OCI-LY7 (cell line): ENCODE measurements at places on chromosomes 1 and 21.

GRCh38 chr21:45516071-45516670 lies 26.1 kb downstream of the SLC19A1 start:
- no peak for DNase-seq

GRCh38 chr1:114558544-114558943 lies 22.9 kb downstream of the BCAS2 start:
- peak; percentile 57 for DNase-seq

DNA sequence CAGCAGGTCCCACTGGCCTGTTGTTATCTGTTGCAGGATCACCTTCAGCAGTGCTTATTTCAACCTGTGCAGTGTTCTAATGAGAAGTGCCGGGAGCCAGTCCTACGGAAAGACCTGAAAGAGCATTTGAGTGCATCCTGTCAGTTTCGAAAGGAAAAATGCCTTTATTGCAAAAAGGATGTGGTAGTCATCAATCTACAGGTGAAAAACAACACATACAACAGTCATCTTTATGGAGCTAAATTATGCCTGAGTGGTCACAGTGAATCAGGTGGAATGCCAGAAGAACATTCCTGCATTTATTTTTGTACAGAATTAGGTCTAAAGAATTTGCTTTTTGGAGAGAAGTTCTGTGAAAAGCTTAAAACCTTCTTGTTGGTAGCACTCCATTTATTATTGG lies 33.2 kb downstream of the TRAF5 start:
- DNase-seq: no peak

- DNase-seq: no peak
Measured at GRCh38 chr1:3084154-3084553, 15.2 kb downstream of the PRDM16 start.

GRCh38 chr1:183195142-183195574 lies 9.1 kb downstream of the LAMC2 start:
- DNase-seq: no peak

DNA sequence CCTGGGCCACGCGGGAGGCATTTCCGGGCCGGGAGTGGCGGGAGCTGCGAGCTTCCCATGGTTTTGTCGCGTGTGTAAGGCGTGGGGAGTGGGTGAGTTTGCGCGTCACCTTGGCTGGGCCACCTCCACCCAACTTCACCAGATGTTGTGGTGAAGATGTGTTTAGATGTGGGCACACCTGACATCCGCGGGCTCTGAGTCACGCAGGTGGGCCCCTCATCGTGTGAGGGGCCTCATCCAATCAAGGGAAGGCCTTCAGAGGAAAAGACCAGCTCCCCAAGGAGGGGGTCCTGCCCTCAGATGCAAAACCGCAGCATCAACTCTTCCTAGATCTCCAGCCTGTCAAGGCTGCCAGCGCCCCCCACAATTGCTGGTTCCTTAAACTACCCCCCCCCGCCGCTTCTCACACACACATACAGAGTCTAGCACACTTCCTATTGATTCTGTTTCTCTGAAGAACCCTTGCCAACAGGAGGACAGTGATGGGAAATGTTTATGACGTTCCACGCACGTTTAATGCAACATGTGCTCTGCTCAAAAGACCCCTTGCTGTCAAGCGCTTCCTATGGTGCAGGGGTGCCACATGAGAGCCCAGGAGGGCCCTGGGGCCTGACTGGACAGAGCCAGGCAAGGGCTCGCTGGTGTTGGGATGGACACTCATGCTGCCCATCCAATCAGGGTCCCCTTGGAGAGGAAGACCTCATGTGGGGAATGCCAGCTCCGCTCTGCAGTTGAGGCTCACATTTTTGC lies 11.9 kb downstream of the ACTRT2 start:
- no peak for DNase-seq

- no peak for DNase-seq
Measured at GRCh38 chr1:64095832-64096231, 107.6 kb upstream of the UBE2U start.

DNA sequence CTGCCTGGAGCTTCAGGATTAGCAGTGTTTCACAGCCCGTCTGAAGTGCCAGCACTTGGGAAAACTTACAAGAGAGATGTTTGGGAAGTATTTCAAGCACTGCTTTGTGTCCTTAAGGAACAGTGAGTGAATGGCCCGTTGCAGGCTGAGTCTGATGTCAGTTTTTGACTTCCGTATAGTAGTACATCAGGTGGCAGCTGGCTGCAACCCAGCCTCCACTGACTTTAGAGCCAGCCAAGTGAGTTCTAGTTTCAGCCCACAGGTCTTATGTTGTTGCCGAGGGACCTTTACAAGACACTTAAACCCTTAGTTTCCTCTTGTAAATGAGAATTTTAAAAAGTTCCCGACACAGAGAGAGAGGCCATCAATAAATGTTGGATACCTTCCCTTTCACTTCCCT lies 35.0 kb downstream of the UCK2 start:
- peak; percentile 27 for DNase-seq

GRCh38 chr1:84889437-84889836 lies 3.6 kb downstream of the LPAR3 start:
- no peak for DNase-seq

DNA sequence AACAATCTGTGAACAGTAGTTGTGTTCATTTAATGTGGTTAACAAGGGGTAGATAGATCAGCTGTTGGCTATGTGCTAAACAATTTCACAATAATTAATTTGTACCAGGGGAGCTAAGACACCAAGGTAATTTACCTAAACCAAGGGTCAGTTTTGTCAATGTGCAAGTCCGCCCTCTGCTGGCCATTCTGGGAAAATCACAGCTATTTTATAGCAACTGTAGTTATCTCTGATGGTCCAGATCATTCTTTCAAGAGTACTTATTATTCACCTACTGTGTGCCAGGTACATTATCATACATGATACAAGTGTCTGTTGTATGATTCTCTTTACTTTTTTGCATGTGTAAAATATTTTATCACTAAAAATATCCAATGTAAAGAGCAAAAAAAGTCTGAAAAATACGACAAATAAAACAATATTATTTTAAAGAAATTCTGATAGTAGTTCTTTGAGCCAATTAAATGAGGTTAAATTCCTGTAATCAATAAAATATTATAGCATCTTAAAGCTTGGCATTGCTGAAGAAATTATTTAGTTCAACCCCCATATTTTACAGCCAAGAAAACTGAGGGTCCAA lies 312.3 kb upstream of the FAM78B start:
- peak; percentile 54 for DNase-seq

DNA sequence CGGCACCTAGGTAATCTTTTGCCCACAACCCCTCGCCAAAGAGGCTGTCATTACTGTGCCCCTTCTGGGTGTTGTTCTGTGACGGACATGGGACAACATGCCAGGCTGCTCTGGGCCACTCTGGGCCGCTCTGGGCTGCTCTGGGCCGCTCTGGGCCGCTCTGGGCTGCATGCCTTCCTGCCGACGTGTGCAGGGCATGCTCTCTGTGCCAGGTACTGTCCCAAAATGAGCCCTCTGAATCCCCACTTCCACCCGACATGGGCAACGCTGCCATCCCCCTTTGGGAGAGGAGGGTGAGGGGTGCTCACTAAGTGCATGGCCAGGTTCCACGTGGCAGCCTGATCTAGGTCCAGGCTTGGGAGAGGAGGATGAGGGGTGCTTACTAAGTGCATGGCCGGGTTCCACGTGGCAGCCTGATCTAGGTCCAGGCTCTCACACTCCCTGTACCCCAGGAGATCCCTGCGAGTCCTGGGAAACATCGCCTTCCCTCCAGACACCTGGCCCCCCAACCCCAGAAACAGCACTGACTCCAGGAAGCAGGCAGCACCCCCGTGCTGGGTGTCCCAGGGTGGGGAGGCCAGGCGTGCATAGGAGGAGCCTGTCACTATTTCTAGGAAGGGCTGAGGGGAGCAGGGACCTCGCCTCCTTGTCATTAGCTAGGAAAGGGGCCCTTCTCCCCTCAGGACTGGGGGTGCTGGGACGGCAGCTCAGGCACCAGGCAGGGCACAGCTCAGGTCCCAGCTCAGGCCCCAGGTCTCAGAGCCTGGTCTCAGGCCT lies 16.5 kb downstream of the TTC34 start:
- no peak for DNase-seq

DNA sequence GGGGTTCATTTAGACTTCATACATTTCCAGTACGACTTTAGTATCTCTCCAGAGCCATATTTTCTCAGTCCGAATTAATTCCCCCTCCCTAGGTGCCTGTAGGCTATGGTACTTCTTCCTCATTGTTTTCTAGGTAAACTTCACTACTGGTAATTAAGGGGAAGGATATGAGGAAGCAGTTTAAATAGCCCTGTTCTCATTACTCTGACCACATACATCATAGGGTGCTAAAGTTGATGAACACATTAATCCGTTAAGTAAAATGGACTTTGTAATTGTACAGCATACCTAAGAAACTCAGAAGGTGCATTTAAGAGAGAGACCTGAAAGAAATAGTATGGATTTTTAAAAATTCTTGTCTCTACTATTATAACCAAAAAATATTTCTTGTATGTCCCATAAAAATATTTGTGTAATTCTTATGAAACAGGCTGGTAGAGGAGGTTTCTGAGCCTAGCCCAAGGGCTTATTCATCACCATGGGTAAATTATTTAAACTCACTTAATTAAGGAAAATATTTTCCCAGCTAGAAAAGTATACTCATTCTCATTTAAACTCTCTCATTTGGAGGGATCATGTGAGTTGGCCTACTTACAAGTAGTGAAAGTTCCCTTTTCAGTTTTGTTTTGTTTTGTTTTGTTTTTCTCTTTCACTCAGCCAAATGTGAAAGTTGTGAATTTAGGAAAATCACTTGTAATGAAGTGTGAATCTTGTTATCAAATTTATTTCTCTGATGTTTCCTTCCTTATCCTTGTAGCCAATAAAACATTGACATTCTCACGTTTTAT lies 2.0 kb downstream of the PRMT6 start:
- DNase-seq: peak; percentile 15

DNA sequence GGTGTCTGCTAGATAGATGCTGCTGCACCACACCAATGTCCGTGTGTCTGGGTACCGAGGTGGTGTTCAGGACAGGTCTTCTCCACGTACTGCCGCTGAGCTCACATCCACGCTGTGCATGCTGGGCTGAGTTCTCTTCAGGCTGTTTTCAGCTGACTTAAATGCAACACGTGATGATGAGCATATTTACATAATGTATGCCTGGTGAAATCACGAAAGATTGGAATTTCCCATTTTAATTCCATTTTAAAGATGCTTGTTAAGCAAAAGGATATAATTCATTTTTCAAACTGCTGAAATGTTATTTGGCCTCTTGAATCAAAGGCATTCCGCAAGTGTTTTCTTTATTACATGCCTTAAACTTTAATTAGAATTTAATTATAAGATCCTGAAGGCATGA lies 107.9 kb downstream of the FGGY start:
- DNase-seq: no peak

DNA sequence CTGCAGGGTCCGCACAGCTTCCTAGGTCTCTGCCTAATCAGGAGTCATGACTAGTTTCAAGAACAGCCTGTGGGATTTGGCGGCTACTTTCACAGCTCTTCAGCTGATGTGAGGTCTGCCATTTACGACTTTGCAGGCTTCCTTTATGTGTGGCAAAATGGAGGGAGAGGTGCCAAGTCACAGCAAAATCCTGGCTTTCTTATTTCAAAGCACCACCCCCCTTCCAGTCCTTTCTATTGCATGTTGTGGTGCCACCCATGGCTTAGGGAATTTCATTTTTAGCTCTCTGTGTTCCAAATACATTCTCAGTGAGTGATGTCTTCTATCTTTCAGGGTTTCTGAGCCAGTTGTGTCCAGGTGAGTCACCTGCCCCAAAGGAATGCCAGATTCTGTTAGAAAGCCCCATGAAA lies 75.1 kb upstream of the WLS start:
- no peak for DNase-seq

- no peak for DNase-seq
Measured at GRCh38 chr21:32233055-32233546, 45.7 kb downstream of the MIS18A start.

GRCh38 chr1:10794724-10795275 lies 1.6 kb downstream of the CASZ1 start:
- no peak for DNase-seq

DNA sequence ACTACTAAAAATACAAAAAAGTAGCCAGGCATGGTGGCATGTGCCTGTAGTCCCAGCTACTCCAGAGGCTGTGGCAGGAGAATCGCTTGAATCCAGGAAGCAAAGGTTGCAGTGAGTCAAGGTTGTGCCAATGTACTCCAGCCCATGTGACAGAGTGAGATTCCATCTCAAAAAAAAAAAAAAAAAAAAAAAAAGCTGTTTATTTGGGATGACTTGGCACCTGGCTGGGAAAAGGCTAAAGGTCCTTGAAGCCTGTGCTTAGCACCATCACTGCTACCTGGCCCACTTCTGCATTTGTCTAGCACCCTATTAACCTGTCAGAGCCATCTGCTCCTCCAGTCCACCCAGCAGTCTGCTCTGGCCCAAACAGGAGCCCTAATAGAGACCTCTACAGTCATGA lies 25.0 kb downstream of the PRDX6 start:
- no peak for DNase-seq

GRCh38 chr1:20265250-20265649 lies 25.4 kb upstream of the VWA5B1 start:
- no peak for DNase-seq

- no peak for DNase-seq
Measured at GRCh38 chr1:167507719-167508118, 10.6 kb downstream of the CD247 start.

DNA sequence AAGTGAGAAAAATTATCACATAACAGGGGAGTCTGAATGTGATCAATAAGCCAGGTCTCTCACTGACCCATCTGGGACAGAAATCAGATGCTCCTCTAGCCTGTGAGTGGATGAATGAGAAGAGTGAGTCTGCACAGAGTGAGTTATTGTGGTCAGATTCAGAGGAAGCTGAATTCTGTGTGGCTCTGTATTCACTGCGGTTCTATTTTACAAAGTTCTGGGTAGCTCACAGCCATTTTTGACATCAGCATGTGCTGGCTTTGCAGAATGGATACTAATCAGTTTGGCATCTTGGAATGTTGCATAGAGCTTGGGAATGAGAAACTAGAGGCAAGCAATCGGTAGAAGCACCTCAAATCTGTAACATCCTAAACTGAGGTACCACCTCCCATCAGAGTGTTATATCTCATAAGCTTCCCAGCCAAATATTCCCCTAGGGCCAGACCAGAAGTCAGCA lies 3.8 kb downstream of the COLGALT2 start:
- no peak for DNase-seq

DNA sequence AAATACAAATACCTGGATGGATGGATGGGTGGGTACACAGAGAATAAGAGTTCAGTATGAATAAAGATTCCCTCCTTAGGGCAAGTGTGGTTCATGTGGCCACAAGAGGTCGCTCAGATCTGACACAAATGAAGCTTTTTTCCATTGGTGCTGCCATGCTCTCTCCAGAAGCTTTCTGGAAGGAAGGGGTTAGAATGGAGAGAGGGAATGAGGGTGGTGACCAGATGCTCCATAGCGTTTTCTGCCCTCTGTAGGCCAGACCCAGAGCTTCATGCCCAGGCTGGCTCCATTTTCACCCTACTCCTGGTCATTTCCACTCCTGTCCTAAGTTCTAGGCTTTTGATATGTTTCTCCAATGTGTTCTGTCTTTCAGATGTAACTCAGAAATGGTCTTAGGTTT lies 3.3 kb upstream of the FCRL6 start:
- DNase-seq: peak; percentile 50

- DNase-seq: peak; percentile 36
Measured at GRCh38 chr1:207058878-207059867, 6.1 kb downstream of the PFKFB2 start.

GRCh38 chr1:192489748-192490147 lies 85.8 kb upstream of the RGS1 start:
- DNase-seq: peak; percentile 23

- peak; percentile 4 for DNase-seq
Measured at GRCh38 chr1:178055093-178055492, 38.8 kb upstream of the RASAL2 start.
